Common myeloid progenitor, CD34-positive (primary cell): ENCODE measurements at places on chromosomes 12 and 14.

DNA sequence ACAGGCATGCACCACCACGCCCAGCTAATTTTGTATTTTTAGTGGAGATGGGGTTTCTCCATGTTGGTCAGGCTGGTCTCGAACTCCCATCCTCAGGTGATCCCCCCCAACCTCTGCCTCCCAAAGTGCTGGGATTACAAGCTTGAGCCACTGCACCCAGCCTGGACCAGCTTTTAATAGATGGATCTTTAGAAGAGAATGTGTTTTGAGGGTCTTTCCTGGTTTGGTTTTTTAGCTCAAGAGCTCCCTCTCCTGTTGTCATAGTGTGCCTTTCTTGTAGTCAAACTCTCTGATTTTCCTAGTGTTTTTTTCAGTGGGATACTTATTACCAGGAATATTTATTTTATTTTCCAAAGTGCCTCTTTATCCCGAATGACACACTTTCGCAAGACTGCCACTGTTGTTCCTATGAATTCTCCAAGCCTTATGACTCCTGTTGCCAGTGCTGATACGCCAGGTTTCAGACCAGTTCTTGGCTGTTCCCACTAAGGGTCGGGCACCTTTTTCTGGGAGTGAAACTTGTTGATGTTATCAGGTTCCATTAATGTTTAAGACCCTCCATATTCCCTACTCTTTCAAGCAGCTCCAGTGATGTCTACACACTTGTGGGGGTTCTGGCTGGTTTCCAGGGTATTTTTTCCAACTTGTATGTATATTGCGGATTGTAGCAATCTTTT is 31.5 kb upstream of the LIMA1 start:
- DNase-seq = peak; percentile 70

DNA sequence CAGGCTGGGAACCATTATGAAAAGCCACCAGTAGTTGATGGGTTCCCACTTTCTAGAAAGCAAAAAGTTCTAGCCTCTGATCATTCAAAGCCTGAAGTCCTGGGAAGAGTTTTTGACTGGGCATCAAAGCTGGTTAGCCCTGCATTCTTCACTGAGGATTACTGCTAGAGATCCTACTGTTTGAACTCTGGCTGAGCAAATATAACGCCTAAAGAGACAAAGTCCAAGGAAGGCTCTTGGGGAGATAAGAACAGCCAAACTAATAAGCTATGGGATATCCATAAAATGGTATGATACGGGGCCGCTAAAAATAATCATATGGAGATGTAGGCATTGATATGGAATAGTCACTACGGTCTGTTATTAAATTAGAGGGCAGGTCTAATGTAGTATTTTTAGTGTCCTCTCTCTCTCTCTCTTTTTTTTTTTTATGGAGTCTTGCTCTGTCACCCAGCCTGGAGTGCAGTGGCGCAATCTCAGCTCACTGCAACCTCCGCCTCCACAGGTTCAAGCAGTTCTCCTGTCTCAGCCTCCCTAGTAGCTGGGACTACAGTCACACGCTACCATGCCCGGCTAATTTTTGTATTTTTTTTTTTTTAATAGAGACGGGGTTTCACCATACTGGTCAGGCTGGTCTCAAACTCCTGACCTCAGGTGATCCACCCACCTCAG is 35.5 kb downstream of the PLXNC1 start:
- DNase-seq = no peak

DNA sequence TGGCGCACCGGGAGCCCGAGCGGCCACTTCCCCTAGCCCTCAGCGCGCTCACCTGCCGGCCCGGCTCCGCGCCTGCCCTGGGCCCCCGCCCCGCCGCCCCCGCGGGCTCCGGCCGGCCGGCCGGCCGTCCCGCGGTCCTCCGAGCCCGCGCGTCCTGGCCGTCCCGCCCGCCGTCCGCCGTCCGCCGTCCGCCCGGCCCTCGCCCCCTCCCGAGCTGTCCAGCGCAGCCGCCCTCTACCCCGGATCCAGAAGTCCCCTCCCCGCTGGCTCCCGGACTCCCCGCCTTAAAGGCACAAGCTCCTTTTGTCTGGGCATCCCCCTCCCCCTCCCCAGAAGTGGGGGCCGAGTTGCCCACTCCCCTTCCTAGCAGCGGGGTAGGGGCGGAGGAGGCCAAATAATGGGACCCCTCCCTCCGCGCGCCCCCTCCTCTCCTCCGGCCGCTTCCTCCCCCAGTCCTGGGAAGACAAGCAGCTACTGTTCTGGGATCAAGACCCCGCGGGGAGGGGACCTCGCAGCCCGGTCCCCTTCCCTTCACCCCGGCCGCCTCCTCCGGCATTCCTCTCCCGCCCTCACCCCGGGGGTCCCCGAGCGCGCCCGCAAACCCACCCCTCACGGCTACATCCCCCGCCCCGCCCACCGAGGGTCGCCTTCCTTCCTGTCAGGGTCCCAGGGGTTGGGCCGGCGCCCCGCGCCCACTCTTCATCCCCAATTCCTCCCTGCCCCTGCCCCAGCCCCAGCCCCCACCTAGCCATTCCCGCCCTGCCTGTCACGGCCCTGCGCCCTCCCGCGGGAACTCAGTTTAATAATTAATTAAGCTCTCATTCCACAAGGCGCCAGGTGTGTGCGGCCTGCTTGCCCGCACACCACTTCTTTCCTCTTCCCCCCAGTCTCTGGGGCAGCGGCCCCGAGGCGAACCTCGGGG is at the start of gene ADCY6:
Gene ADCY6, minus strand, starts transcription at position 236 of the 922 bp plus-strand sequence. CDS start 5,655 bp downstream, outside the sequence.
- DNase-seq = no peak

DNA sequence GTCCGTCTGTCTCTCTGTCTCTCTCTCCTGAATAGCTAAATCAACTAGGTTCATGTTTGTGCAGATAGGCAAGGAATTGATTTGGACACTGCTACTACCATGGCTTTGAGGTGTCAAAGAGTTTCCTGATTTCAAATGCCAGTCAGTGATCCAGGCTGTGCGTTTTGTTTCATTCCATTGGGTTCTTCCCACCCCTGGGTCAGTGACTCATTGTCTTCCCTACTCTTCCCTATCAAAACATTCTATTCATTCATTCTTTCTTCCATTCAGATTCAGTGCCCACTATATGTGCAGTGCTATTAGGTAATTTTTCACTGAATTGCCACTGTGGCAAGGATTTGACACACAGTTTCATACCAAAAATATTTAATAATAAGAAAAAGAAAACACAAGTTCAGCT is 50.4 kb downstream of the RPH3A start:
- DNase-seq = no peak

GRCh38 chr14:35261774-35262173 is 30.4 kb upstream of the PSMA6 start:
- peak; percentile 68 for DNase-seq

GRCh38 chr12:106434526-106434925 is 77.0 kb downstream of the POLR3B start:
- no peak for DNase-seq

- no peak for DNase-seq
Measured at GRCh38 chr14:64673316-64673715, 30.9 kb upstream of the PLEKHG3 start.

- no peak for DNase-seq
Measured at GRCh38 chr14:51711505-51711904, 59.8 kb downstream of the FRMD6 start.

DNA sequence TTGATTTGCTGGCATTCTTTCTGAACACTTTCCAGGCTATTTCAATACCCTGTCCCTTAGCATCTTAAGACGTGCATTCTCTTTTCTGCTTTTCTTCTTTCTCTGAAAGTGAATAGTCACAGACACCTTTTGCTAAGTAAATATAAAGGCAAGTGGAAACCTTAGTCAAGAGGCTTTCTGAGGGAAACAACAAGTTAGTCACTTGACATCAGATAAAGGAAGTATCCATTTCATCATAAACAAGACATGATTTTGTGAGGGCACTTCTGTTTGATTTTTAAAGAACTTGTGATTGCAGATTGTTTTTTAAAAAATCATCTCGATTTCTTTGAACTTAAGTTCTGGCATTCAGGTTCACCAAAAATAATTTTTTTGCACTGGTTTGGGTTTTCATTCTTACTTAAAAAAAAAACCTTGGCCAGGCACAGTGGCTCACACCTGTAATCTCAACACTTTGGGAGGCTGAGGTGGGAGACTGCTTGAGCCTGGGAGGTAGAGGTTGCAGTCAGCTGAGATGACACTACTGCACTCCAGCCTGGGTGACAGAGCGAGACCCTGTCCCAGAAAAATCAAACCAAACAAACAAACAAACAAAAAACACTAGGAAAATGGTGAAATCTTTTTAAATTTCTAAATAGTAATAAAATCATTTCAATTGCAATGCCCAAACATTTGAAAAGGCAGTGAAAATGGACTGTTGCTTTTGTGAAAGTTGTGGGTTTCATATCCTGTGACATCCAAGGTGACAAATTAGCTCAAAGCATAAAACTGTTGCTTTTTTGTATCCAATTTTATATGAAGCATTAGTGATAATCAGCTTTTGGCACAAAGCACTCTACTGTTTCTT is 8.3 kb upstream of the KLHL42 start:
- DNase-seq = no peak

DNA sequence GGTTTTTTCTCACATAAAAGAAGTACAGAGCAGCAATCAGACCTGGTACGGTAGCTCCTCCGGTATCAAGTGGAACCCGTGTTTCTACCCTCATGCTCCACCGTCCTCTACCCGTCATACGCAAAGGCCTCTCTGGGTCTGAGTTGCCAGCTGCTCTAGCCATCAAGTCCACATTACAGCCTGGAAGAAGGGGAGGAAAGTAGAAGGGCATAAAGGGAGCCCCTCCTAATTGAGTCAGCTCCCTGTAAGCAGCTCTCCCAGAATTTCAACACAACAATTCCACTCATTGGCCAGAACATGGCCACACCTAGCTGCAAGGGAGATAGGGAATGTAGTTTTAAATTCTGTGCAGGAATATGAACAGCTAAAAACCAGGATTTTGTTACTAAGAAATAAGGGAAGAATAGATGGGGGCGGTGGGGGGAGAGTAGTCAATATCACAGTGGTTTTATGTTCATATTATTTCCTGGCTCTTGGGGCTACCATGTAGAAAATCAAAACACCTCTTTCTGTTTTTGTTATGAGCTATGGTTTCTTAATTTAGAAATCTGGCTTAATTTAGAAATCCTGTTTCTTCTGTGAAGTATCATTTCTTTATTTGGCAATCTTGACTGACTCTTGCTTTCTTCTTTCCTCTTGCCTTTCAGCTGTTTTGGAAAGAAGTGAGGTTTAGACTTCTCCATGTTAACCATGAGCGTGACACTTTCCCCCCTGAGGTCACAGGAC is 103.9 kb downstream of the AKAP6 start:
- no peak for DNase-seq

DNA sequence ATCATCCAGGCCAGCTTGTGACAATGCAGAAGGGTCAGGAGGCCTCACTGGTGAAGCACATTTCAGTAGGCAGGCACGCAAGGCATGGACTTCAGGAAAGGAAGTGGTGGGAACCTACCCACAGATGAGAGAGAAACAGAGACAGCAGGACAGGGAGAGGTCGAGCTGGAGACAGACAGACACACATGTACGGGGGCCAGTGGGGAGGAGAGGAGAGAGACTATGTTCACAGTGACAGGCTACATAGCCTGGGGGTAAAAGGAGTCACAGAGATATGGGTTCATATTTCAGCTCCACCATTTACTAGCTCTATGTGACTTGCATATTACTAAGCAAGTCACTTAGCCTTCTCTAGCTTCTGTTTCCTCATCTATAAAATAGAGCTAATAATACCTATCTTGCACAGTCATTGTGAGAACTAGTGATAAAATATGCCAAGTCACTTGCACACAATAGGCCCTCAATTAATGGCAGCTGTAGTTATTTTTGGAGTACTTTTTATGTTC is 91.1 kb upstream of the FUT8 start:
- no peak for DNase-seq

- no peak for DNase-seq
Measured at GRCh38 chr12:87467936-87468335, 561.3 kb downstream of the C12orf50 start.

DNA sequence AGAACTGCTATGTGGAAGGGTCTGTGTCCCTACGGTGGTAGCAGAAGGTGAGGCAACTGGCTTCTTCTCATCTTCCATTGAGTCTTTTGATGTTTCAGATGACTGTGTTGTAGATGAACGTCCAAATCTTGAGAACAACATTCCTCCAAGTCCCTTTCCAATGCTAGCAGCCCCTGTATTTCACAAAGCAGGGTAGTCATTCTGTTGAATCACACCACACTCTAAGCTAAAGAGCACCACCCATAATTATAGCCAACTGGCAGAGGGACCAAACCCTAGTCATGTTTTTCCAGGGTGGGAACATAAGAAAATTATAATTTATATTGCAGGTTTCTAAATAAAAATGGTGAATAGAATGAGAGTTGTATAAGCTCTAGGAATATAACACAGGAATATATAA is 98.7 kb downstream of the DDHD1 start:
- no peak for DNase-seq

- peak; percentile 41 for DNase-seq
Measured at GRCh38 chr14:58639842-58640484, 2.2 kb downstream of the DACT1 start.

DNA sequence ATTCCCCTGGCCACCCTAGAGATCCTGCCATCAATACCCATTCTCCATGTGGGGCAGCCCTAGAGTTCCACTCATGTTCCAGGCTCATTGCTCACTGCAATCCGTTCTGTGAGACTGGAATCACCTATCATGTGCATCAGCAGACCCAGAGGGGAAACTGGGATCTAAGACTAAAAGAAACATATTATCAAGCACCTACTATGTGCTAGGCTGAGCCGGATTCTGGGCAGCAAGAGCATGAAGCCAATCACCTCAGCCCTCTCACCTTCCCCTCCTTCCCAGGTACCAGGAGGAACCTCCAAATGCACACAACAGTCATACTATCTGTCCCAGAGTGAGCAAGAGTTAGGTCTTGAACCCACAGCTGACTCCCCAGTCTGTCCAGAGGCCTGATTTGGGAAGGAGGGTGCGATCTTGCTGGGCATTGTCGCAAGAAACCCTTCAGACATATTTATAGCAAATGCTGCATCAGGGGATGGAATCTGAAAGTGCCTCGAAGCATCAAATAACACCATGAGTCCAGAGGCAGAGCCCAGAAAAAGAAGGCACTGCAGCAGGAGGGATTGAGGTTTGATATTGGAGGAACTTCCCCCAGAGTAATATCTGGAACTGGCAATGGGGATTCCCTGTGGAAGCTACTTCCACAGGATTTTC is 6.7 kb upstream of the CACNB3 start:
- DNase-seq = no peak

DNA sequence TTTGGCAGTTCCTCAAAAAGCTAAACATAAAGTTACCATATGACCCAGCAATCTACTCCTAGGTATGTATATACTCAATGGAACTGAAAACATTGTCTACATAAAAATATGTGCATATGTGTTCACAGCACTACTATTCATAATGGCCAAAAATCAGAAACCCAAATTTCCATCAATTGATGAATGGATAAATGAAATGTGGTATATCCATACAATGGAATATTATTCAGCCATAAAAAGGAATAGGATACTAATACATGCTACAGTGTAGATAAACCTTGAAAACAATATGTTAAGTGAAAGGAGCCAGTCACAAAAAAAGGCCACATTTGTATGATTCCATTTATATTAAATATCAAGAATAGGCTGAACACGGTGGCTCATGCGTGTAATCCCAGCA is 3.4 kb downstream of the ACYP1 start:
- no peak for DNase-seq

GRCh38 chr14:57560681-57561080 is 67.0 kb upstream of the CCDC198 start:
- DNase-seq = no peak
